ENCODE measurements at places on chromosomes 7 and 10. TPM values are rescaled to one million over a fixed set of nuclear protein-coding genes. Genes with fewer than 3 reads are reported as not detected.
A peak's percentile ranks its signal among the peaks of the same experiment; 100 is the strongest.

Gene CALHM2
- 20.4 TPM for total RNA-seq

DNA sequence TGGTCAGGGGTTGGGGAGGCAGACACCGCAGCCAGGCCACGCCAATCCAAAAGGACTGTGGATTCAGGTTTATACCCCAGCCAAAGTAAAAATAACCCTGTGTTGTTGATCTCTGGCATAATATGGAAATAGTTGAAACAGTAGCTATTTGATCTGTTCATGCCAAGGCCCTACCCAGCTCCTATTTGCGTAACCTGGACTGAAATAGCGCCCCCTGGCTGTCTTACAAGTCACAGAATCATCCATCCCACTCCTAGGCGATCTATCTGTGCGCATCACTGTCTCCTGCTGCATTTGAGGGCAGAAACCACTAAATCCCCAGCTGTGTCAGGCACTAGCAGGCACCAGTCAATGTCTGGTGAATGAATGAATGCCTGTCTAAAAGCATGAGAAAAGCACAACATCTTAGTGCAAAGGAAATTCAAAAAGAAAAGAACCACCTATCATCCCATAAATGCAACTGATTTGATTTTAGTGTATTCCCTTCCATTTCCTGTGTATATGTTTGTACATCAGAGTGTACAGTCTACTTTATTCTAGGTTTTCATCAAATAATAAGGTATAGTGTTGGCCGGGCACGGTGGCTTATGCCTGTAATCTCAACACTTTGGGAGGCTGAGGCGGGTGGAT lies 160.0 kb downstream of the SLIT1 start:
- H3K4me3 ChIP-seq = no peak overlapping the region
- H3K27me3 ChIP-seq = no peaks in the 10 kb centered on the region
- H3K27ac ChIP-seq = no peak overlapping the region
- no peaks in the 10 kb centered on the region for H3K36me3 ChIP-seq

- H3K27me3 ChIP-seq = no peaks in the 10 kb centered on the region
- DNase-seq = no peak
- H3K36me3 ChIP-seq = no peaks in the 10 kb centered on the region
- H3K27ac ChIP-seq = no peak overlapping the region
- no peaks in the 10 kb centered on the region for H3K4me1 ChIP-seq
- H3K4me3 ChIP-seq = no peak overlapping the region
Observed at GRCh38 chr7:114554781-114555537, 140.3 kb downstream of the FOXP2 start.

DNA sequence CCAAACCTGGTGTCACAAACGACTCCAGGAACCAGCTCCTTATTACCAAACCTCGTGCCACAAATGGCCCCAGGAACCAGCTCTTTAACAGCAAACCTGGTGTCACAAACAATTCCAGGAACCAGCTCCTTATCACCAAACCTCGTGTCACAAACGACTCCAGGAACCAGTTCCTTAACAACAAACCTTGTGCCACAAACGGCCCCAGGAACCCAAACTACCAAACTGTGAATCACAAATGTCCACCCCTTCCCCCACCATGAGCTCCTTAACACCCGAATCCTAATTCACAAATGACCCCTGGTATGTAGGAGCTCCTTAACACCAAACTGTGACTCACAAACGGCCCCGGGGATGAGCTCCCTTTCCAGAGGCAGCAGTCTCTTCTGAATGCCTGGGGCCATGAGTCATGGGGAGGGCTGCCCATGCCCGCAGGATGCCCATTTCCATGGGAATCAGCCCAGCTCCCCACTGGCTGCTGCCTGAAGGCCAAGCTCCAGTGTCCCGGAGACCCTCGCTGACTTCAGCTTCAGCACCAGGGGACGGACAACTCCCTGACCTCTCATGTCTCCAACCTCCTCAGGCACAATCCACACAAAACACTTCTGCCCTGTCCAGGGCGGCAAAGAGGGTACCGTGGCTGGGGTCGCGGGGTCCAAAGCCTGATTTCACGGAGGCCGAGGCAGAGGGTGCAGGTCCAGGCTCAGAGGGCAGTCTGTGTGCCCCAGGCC lies 213.1 kb downstream of the ELFN1 start:
- H3K4me1 ChIP-seq = peaks cover 17% of the 10 kb centered on the region
- DNase-seq = no peak
- H3K27ac ChIP-seq = peak overlapping the region; percentile 28

DNA sequence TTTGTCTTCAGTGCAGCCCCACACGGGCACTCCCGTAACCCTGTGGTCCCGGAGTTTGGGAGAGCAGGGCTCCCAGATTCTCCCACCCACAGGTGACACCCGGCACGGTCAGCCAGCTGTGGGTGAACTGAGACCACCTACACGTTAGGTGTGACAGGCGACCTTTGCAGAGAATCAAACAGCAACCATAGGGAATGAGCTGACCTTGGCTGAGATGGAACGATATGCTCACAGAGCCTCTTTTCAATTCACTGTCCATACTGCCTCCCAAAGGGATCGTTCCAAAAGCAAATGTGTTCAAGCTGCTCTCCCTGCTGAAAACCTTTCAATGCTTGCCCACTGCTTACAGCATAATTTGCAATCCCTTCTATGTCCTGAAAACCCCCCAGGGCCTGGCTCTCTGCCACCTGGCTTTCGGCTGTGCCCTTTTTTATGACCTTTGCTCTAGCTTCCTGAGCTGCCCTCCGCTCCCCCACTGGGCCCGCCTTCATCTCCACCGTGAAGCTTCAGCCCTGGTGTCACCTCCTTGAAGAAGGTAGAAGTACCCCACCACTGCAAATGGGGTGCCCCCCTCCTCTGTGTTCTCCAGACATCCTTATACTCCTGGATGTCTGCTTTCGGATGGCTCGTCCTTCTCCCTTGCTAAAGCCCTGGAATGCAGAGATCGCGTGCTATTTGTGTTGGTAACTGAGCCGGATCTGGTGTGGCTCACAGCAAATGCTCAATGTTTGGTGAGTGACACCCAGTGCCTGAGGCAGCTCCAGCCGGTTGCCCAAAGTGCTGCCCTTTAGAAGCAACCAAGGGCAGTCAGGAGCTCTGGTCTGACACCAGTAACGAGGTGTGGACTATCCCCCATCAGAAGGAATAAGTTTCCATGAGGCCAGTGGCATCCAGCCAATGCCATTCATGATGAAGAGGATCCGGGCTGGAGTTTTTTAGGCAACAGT lies 90.4 kb downstream of the KIAA1549 start:
- no peak overlapping the region for H3K4me3 ChIP-seq
- peaks cover 4% of the 10 kb centered on the region for H3K4me1 ChIP-seq
- peaks cover 8% of the 10 kb centered on the region for H3K27me3 ChIP-seq

DNA sequence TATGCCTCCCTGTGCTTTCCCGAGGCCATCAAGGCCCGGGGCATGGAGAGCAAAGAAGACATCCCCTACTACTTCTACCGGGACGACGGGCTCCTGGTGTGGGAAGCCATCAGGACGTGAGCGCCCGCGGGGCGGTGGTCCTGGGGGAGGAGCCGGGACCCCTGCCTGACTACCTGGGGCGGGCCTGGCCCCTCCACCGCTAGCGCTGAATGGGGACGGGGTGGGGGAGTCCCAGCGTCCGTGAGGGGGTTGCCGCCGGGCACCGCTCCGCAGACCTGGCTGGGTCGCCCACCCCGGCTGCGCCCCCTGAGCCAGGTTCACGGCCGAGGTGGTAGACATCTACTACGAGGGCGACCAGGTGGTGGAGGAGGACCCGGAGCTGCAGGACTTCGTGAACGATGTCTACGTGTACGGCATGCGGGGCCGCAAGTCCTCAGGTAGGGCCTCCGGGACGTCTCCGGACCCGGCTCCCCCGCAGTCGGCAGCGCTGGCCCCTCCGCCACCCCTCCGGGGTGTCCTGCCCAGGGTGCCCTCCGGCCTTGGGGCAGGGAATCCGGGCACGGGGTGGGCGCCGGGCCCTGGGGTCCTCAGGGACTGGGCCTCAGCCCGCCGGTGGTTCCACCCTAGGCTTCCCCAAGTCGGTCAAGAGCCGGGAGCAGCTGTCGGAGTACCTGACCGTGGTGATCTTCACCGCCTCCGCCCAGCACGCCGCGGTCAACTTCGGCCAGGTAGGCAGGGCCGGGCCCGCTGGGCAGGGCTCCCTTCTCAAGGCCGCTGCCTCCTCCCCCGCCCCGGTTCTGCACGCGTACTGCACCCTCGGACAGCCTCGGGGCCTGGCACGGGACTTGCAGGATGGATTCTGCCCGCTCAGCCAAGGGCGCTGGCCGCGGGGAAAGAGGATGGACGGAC lies 69.3 kb downstream of the ALOX5 start:
- no peak for DNase-seq
- H3K4me1 ChIP-seq = peaks cover 5% of the 10 kb centered on the region

GRCh38 chr10:92045641-92046106 lies 122.1 kb downstream of the BTAF1 start:
- H3K36me3 ChIP-seq = no peaks in the 10 kb centered on the region
- no peak for DNase-seq
- no peak overlapping the region for H3K27ac ChIP-seq
- no peak overlapping the region for H3K4me3 ChIP-seq

DNA sequence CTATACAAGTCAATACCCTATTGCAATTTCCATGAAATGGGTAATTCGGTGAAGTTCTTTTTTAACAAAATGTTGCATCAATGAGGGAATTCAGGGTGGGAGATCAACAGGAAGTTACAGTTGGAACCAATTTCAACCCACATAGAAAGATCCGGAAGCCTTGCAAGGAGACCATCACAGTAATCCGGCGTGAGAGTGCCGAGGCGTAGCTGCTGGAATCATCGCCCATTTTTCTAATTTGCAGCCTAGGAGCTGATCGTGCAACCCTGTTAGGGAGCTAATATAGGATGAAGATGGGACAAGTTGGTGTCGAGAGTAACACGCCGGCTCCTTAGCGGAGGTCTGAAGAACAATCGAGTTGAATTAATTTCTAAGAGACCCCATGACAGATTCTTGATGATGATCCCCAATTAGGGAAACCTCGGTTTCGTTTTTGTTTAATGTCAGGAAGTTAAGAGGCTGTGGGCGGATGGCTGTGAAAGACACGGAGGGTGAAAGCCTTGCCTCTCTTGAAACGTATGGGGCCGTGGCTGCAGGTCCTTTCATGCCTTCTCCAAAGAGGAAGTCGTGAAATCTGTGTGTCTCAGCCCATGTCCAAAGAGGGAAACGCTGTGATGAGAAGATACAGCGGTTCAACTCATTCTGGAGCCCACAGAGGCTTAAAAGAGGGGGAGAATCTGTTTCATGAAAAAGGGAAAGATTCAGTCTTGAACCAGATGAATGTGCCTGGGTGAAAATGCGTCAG lies 51.2 kb upstream of the CARD11 start:
- peaks cover 65% of the 10 kb centered on the region for H3K4me1 ChIP-seq
- peak; percentile 25 for DNase-seq
- peak overlapping the region; percentile 71 for H3K27ac ChIP-seq
- no peaks in the 10 kb centered on the region for H3K36me3 ChIP-seq

Gene FAM25A
- not detected for total RNA-seq

GRCh38 chr10:70584909-70585544 lies 17.5 kb downstream of the PRF1 start:
- DNase-seq = no peak
- H3K27me3 ChIP-seq = no peaks in the 10 kb centered on the region
- H3K27ac ChIP-seq = no peak overlapping the region

DNA sequence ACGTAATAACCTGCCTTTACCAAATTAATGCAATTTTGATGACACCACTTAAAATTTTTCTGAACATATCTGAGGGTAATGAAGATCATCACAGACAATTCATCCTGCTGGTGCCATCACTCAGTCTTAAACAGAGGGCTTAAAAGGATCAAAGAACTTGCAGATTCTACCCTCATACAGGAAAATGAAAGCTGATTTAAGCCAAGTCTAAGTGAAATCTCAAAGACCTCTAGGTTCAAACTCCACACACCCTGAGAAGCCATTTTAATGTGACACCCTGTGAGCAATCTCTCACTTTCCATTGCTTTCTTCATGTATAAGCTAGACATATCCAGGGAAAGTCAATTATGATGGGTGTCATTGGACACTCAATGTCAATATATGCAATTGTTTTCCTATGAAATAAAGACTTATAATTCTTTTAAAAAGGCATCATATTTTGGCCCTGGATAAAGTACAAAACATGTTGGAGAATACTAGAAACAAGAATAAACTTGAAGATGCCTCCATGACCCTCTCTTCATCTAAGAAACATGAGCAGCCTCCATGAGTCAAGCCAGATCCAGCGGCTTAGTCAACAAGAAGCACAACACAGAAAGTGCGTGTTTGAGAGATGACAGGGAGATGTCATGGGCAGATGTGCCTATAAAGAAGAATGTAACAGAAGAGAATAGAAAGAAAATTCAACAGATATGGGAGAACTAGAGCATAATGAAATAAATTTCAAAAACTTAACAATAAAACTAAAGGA lies 291.9 kb downstream of the PARD3 start:
- no peak overlapping the region for H3K4me3 ChIP-seq
- no peaks in the 10 kb centered on the region for H3K36me3 ChIP-seq
- no peaks in the 10 kb centered on the region for H3K4me1 ChIP-seq
- no peak overlapping the region for H3K27ac ChIP-seq

DNA sequence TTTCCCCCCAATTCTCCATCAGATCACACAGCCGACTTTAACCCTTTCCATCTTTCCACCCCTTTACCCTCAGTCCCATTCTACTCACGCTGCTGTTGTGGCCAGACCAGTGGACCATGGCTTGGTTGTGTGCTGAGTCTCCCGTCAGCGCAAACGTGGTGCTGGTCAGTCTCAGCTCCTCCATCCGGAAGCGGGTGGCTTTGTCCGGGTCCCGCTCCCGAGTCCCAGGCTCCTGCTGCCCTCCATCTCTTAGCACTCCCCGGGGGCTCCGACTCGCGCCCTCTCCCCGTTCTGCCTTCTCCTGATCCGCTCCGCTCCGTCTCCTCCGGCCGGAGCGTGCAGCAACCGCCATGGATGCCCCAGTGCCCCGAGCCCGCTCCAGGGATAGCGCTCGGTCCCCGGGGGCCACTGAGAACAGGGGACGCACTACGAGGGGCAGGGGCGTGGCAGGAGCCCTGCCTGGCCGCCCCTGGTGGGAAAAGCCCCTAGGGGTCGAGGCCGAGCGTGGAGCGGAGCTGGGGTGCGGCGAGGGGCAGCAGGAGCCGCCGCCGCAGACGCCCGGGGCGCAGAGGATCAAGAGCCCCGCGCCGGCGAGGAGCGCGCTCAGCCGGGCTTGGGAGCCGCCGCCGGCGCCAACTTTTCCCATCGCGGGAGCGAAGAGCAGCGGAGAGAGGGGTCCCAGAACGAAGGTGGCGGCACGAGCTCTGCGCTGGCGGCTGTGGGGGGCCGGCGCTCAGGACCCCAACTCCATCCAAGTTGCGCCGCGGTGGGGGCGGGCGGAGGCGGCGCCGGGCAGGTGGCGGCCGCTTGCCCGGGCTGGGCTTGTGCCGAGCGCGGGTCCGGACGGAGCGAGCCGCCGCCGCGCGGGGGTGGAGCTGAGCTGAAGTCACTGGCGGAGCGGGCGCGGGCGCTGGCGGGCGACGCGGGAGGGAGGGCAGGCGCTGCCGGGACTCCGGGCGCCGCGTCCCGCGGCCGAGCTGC lies at the start of gene SORCS1:
SORCS1 (minus strand) TSS at position 826 of the 981 bp plus-strand sequence.
- H3K4me1 ChIP-seq = no peaks in the 10 kb centered on the region
- no peak within 1 kb of the TSS for H3K27ac ChIP-seq
- no peaks in the 10 kb centered on the region for H3K27me3 ChIP-seq
- H3K36me3 ChIP-seq = no peaks in the 10 kb centered on the region
- no peak within 1 kb of the TSS for H3K4me3 ChIP-seq
- DNase-seq = no peak
